RKO (cell line): ENCODE measurements at places on chromosomes 11 and 22.

DNA sequence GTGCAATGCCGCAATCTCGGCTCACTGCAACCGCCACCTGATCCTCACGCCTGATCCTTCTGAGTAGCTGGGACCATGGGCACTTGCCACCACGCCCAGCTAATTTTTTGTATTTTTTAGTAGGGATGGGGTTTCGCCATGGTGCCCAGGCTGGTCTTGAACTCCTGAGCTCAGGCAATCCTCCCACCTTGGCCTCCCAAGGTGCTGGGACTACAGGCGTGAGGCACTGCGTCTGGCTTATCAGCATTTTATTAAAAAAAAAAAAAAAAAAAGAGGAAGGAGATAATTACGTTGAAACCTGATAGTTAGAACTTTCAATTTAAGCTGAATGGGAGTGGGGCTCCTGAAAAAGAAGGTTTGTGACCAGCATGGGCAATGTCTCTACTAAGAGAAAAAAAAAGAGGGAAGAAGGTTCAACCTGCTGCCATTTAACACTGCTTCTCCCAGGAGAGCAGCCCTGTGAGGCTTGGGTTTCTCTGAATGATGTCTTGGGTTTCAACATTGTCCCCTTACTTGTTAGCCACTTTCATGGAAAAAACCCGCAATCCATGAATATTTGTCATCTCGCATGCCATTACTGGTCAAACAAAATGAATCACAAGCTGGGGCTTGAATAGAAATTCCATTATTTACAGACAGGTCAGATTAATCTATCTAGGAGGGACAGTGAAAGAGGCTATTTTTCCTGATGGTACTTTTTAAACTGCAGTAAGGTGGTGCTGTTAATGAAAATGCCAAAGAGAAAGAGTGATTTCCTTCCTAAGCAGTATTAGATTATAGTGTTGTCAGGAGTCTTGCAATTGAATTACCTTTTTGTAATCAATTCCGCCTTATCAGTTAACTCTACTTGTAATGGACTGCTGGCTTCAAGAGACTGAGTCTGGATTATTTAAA is 72.5 kb downstream of the PACS1 start:
- DNase-seq, result no peak

GRCh38 chr11:15212876-15213275 is 98.2 kb downstream of the INSC start:
- no peak for DNase-seq

DNA sequence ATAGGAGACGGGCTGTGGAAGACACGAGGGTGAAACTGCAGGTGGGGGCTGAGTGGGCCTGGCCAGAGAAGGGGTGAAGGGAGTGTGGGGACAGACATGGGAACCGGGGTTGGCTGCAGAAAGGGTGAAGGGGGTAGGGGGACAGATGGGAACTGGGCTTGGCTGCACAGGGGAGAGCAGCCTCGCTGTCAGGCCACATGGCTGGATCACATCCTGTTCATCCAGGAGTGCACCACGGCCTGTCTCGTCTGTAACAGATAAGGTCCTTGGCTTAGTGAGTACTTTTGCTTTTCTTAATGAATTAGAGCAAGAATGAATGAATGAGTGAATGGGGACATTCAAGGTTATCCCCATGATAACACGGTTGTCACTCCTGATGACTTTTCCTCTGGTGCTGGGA is 13.5 kb downstream of the FBLN1 start:
- DNase-seq, result no peak

DNA sequence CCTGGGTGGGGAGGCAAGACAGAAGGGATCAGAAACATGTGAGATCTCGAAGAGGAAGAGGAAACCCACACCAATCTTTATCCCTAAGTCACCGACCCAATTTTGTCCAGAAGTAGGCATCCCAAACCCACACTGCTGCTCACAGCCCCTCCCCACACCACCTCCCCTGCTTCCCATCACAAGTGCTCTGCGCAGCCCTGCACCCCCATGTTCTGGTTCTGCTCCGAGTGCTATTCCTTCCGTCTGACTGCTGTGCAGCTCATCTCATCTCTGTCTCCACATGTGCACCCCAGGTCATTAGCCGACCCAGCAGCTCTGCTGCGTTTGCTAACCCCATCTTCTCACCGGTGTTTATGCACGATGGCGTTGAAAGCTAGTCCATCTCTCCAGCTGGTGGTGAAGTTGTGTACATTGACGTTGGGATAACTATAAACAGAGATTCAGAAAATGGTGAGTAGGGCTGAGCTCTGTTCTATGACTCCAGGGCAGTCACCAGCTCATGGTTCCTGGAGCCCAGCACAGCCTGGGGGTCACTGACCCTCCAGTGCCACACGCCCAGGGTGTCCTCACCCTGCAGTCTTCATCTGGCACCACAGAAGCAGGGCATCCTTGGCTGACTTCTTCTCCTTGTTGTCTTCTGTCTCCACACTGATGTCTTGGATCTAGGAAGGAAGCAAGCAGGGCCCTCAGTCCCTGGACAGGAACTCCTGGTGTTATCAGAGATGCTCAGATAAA is 15.1 kb downstream of the SPTBN2 start:
- DNase-seq, result no peak

DNA sequence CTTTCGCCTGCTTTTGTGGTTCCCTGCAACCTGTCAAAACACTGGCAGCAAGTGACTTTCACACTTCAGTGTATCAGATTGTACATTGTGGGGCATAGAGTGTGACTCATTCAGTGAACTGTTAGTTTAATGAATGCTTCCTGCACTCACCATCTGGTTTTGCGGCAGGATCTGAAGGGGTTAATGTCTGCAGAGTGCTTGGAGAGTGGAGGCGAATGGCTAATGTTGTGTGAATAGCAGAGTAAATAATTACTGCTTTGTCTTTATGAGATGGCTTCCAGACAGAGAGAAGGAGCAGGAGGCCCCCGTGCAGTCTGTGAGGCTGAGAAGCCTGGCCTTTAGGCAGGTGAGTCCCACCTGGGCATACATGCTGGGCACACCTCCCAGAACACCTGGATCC is 454.3 kb upstream of the KIRREL3 start:
- no peak for DNase-seq

DNA sequence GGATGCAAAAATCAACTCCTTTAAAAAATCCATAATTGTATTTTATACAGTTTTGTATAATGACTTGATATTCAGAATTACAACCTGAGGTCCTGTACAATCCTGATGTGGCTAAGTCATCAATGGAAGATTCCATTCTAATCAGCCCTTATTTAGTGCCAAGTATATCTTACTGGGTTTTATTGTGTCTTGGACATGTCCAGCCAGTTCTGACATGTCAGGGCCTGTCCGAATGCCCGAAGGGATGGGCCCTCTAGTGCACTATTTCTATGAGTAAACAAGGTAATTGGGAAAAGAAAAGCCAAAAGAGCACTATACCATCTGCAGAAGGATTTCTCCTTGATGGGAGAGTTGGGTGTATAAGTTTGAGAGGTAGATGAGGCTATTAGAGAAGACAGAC is 412.9 kb downstream of the METTL15 start:
- DNase-seq, result no peak
